Fibroblast of skin of right biceps (primary cell): ENCODE measurements at places on chromosomes 6 and 20.

GRCh38 chr6:129680633-129681032 is 29.3 kb downstream of the ARHGAP18 start:
- no peak for DNase-seq

GRCh38 chr6:89711801-89712200 is 73.3 kb upstream of the LYRM2 start:
- peak; percentile 19 for DNase-seq

- DNase-seq, result peak; percentile 11
These were observed 780 bp upstream of the KIAA0319 start for GRCh38 chr6:24646771-24647170.

DNA sequence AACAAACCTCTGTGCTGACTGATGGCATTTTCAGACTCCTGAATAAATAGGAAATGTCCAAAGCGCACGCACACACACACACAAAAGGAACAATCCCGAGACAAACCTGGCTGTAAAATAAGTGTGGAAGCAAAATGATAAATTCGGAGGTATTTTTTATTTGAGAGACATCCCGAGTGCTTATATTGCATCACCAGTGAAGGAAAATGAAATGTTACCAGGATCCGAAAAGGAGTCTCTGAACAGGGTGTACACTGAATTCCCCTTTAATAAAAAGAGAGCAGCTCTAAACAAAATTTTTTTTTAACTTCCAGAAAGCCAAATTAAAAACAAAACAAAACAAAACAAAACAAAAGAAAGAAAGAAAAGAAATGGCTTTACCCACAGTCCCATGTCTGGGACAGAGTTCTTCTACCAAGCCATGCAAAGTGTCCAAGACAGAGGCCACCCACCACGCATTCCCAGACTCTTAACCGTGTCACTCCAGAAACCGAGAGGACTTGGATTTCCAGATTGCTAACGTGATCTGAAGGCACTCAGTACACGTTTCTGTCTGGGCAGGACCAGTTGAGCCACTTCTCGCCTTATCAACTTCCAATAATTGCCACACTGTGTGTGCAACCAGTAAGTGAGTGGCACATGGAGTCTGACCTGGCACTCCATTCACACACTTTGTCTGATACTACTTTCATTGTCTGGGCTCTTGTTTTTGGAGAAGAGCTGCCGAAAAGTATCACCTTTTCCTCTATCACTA is 817 bp downstream of the ME1 start:
- DNase-seq, result peak; percentile 48

- no peak for DNase-seq
These were observed 108.6 kb upstream of the VGLL2 start for GRCh38 chr6:117156741-117157140.

GRCh38 chr6:76818451-76818850 is 644.8 kb downstream of the HTR1B start:
- no peak for DNase-seq

DNA sequence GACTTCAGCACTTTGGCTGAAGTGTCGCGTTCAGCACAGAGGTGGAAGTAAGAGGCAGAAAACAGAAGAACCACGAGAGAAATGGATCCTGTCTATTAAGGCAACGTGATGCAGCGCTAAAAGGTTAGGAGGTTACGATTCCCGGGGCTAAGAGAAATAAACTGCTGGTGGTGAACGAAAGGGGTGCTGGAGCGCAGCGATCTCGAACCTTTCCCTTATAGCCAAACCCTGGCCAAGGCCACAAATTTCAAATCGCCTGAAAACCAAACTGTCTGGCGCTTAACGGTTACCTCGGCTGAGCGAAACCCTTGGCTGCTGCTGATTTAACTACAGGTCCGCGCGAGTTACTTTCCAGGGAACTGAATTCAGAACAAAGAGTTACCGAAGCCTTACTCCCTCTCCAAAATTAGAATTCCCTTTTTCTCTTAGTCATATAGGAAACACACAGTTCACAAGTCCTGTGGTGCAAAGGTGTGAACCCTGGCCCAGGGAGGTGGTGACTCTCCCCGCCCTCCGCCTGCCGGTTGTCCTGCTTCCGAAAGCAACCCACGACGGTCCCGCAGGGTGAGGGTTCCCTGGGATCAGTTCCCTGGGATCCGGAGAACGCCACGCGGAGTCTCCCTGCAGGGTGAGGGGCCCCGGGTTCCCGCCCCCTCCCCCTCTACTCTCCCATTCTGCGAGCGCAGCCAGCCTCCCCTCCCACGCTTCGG is 1.3 kb upstream of the SLC35D3 start:
- no peak for DNase-seq

DNA sequence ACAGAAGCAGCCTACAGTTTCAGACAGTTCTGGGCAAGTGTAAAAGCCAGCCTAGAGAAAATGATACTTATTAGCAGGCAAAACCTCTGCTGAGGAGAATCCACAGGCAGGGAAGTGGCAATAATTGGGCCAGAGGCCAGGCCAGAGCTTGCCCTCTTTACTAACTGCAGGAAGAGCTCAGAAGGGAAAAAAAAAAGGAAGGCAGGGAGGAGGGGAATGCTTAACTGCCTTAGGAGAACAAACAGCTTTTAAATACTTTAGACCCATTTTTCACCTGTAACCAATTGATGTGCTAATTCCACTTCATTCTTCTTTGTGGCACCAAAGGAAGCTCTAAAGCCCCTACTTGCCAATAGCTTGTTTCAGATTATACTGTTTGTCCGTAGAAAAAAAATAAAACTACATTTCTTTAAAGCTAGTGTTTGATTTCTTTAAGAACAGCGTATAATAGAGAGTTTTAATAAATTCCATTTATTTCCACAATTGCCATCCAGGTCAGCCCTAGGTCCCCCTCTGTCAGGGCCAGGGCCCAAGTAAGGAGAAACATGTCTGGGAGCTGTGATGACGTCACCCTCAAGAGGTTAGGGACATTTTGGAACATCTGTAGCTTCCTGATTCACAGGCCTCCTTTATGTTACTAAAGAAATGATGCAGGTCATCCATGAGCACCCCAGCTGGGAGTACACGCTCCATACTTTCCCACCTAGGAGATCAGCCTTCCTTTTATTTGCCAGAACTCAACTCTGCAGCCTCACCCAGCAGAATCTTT is 384.3 kb downstream of the CDC5L start:
- DNase-seq, result no peak
